ENCODE measurements at places on chromosomes 1 and 21. TPM values are rescaled to one million over a fixed set of nuclear protein-coding genes. Genes with fewer than 3 reads are reported as not detected.

Gene NR0B2
- not detected for total RNA-seq

Gene ST6GALNAC5
- 4.7 TPM for total RNA-seq

Gene PLA2G2D
- total RNA-seq, result not detected

- no peak for DNase-seq
Measured at GRCh38 chr1:176857632-176858031, 306.9 kb downstream of the ASTN1 start.

DNA sequence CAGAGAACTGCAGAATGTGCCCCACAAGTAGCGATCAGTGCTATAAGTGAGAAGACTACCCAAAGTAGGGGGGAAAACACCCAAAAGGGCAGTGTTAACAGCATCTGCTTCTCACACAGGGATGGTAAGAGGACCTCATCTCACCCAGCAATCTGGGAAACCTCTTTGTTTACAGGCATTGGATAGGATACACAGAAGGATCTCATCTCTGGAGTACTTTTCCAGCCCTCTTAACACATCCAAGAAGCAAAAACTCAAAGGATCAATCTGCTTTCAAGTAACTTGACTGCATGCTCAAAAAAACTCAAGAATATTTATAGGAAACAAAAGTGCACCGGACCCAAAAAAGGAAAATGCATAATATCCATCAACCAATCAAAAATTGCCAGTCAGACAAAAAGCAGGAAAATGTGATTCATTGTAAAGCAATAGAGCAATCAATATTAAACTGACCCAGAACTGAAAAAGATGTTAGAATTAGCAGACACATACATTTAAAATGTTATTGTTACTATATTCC lies 311.0 kb upstream of the CXADR start:
- no peak for DNase-seq

- no peak for DNase-seq
Measured at GRCh38 chr1:39272027-39272797, 67.7 kb downstream of the MACF1 start.

DNA sequence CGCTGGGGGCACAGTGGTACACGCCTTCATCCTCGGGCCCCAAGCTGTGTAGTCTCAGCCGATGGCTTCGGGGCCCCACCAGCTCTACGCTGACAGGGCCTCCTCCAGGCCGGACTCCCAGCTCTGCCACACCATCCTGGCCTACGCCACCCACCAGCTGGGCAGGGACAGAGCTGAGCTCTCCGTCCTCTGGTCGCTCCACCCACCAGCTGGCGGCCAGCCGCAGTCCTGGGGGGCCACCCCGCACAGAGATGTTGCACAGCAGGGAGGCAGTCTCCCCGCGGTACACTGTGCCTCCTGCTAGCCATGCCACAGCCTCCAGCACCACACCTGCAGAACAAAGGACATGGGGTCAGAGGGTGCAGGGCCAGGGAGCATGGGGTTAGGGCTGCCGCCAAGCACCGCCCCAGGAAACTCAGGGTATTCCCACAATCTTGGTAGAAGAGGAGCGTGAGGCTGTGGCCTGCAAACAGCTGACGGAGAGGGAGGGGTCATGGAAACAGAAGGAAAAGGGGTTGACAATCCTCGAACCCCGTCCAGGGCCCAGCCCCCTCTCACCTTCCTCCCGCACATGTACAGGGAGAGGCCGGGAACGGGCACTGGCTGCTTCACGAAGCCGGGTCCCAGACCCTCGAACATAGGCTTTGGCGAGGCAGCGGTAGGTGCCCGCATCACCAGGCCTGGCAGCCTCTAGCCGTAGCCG lies 5.9 kb downstream of the IGSF8 start:
- no peak for DNase-seq

DNA sequence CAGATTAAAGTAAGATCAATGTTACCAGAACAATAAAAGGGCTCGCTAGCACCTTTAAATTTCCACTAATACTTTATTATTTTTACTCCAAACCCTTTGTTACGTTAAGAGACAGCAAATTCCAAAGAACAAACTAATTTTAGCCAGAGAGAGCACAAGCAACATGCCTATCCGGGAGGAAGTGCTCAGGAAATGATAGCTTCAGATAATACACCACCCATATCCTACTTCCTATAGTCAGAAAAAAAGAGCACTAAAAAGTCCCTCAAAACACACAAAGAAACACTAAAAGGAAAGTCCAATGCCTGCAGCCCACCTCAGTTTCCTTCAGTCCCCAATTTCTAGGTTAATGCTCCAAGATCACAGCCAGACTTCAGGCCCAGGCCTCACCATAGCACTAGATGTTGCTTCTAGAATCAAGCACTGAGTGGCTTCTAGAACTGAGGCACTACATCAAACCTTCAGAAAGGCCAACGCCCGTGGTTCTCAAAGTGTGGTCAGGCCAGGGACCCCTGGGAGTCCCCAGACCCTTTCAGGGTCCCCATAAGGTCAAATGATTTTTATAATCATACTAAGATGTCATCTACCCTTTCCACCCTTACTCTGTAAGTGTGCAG lies 142.6 kb downstream of the PSMG1 start:
- no peak for DNase-seq

GRCh38 chr1:162391790-162392563 lies 10.4 kb downstream of the C1orf226 start:
- no peak for DNase-seq

GRCh38 chr1:154970631-154971340 lies at the start of gene SHC1:
SHC1 (minus strand) TSS chr1:154970747; CDS start chr1:154970526, 221 bp downstream.
- DNase-seq, result peak; percentile 99

DNA sequence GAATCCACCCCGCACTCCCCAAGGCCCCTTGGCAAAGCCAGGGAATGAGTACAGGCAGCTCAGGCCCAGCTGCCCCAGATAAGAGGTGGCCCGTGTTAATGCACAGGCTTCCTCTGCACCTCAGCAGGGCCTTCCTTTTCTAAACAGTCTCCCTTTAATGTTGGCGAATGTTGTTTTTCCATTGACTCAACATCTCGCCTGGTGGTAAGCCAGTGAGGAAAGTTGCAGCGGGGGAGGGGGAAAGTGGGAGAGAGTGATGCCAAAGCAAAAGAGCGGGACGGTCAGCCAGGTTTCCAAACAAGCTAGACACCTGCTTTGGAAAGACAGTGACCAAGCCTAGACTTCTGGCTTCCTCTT lies 10.3 kb upstream of the PROX1 start:
- DNase-seq, result no peak

- DNase-seq, result no peak
Measured at GRCh38 chr1:111446546-111446945, 2.5 kb downstream of the WDR77 start.

DNA sequence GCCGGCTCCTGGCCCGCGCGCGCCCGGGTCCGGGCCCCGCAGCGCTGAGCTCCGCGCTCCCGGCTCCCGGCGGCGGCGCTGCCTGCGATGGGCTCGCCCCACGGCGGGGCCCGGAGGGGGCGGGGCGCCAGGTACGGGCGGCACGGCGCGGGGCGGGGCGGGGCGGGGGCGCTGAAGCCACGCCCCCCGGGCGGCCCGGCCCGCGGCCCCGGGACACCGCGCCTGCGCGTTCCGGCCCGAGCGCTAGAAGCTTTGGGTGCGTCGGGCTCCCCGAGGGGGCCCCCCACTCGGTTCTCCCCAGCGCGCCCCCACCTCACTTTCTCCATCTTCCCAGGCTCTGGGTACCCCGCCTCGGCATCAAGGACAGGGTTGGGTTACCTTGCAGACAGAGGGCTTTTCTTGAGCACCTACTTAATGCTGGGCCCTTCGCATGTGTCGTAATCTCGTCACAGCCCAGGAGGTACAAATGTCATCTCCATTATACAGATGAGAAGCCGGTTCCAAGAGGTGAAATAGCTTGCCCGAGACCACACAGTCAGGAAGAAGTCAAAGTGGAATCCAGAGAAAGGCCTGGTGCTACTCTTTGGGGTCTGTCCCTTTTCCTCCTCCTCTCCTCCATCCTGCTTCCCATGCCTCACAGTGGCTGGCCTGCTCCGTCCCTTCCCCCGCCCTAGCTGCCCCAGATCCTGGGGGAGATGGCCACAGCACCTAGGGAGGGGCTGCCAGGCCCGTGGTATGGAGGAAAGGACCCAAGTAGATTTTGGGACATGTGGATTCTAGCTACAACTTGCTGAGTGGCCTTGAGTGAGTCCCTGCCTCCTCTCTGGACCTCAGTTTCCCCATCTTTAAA lies 46.5 kb downstream of the RAP1GAP start:
- DNase-seq, result no peak

GRCh38 chr1:47951026-47951425 lies 46.2 kb downstream of the TRABD2B start:
- no peak for DNase-seq

DNA sequence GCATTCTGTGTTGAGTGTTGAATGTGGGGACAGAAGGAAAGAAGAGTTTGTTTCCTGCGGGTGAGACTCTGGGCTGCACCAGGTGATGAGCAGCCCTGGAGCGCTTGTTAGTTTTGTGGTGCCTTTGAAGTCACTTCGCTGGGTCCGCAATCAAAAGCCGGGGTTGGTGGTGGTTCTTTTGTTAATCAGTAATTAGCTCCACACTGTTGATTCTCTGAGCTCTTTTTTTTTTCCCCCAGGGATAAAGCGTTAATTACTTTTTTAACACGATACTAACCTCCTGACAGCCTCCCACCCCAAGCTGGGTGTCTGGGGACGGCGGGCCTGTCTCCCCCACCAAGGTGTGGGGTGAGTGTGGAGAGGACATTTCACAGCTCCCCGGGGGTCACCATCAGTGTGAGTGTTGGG lies 56.6 kb downstream of the AGPAT3 start:
- DNase-seq, result no peak

- peak; percentile 59 for DNase-seq
Measured at GRCh38 chr1:29852248-29852647, 615.9 kb downstream of the PTPRU start.
